Activated naive CD4-positive, alpha-beta T cell treated with anti-CD3 and anti-CD28 coated beads, Interleukin-2, amount 10 ng/mL, durations not matched to agents 7 days and 5 days (primary cell): ENCODE measurements at places on chromosomes 1 and 21.
A peak's percentile ranks its signal among the peaks of the same experiment; 100 is the strongest.

DNA sequence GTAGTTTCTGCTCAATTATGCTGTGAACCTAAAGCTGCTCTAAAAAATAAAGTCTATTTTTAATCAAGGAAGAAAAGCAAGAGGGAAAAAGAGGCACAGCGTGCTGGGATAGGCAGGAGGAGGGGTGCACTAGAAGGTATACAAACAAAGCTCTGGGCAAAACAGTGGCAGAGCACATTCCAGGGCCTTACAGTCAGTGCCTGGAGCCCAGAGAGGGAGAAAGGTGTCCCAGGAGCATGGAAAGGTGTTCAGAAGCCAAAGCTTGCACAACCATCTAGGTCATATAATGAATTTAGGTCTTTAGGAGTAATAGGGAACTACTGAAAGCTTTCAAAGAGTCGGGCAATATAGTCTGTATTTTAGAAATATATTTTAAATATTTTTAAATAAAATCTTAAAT, 163.6 kb upstream of the PALMD start:
- no peaks in the 10 kb centered on the region for H3K36me3 ChIP-seq
- no peak for DNase-seq
- no peak overlapping the region for H3K27ac ChIP-seq
- no peak overlapping the region for H3K4me3 ChIP-seq

DNA sequence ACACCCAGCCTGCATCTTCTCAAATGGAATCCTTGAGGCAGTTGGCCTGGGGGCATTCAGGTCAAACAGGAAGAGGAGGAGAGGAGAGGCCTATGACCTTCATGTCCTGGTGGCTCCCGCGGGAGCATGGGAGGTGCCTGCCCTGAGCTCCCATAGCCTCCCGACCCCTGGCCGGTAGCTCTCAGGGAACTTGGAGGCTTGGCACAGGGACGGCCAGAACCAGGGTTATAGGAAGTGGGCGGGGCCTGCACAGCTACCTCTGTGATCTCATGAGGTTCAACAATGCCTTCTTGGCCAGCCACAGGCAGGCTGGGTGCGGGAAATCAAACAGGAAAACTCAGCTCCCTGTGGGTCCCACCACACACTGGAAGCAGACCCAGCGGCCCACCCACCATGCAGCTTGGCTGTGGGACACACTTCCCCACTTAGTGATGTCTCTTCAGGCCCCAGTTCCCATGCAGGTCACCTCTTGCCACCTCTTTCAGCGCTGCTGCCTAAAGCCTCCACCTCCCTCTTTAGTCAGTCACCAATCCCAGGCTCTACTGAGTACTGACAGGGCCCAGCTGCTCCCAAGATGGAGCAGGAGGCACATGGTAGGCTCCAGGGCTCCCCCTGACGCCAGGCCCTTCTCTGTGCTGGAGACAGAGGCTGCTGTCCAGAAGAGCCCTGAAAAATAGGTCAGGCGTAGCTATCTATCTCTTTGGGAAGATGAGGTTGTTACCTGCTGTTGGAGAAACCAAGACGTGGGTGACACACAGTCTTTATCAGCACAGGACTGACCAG, at the start of gene SLFNL1:
SLFNL1 (minus strand) TSS at position 200 of the 783 bp plus-strand sequence. CDS start 1,065 bp downstream, outside the sequence.
- no peak for DNase-seq
- peaks cover 21% of the 10 kb centered on the region for H3K4me1 ChIP-seq
- no peaks in the 10 kb centered on the region for H3K27me3 ChIP-seq
- peaks cover 7% of the 10 kb centered on the region for H3K36me3 ChIP-seq

- no peak for DNase-seq
- no peak overlapping the region for H3K27ac ChIP-seq
- no peaks in the 10 kb centered on the region for H3K36me3 ChIP-seq
- no peak overlapping the region for H3K4me3 ChIP-seq
Measured at GRCh38 chr1:10629816-10630571, 155.2 kb downstream of the PEX14 start.

GRCh38 chr21:38520511-38520910, 22.2 kb upstream of the ERG start:
- H3K27me3 ChIP-seq = peaks cover 15% of the 10 kb centered on the region
- H3K4me3 ChIP-seq = no peak overlapping the region
- H3K27ac ChIP-seq = no peak overlapping the region
- no peaks in the 10 kb centered on the region for H3K36me3 ChIP-seq
- no peak for DNase-seq
- H3K4me1 ChIP-seq = peaks cover 6% of the 10 kb centered on the region

- no peak overlapping the region for H3K27ac ChIP-seq
- H3K4me3 ChIP-seq = no peak overlapping the region
- DNase-seq = no peak
- H3K27me3 ChIP-seq = no peaks in the 10 kb centered on the region
Measured at GRCh38 chr1:243230914-243231313, 24.2 kb downstream of the CEP170 start.

GRCh38 chr1:113021430-113022085, 51.4 kb upstream of the LRIG2 start:
- H3K27ac ChIP-seq = no peak overlapping the region
- no peak for DNase-seq
- no peaks in the 10 kb centered on the region for H3K27me3 ChIP-seq
- no peaks in the 10 kb centered on the region for H3K4me1 ChIP-seq
- H3K36me3 ChIP-seq = no peaks in the 10 kb centered on the region
- no peak overlapping the region for H3K4me3 ChIP-seq

DNA sequence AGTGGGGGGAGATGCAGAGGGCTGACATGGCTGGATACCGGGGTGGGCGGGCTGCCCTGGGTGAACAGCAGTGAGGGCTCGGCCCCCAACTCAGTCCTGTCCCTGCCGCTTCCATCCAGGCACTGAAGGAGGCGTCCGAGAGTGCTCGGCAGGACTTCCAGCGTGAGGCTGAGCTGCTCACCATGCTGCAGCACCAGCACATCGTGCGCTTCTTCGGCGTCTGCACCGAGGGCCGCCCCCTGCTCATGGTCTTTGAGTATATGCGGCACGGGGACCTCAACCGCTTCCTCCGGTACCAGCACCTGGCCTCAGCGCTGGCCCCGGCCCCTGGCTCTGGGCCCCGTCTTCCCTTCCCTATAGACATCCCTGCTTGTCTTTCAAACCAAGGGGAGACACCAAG, 15.6 kb downstream of the NTRK1 start:
- H3K27me3 ChIP-seq = peaks cover 81% of the 10 kb centered on the region
- no peak for DNase-seq
- no peaks in the 10 kb centered on the region for H3K36me3 ChIP-seq
- H3K27ac ChIP-seq = no peak overlapping the region
- no peak overlapping the region for H3K4me3 ChIP-seq
- H3K4me1 ChIP-seq = no peaks in the 10 kb centered on the region

GRCh38 chr1:89270423-89270822, 2.2 kb downstream of the GBP5 start:
- peak overlapping the region; percentile 98 for H3K27ac ChIP-seq
- H3K4me3 ChIP-seq = peak overlapping the region; percentile 93
- peaks cover 67% of the 10 kb centered on the region for H3K4me1 ChIP-seq
- no peak for DNase-seq
- H3K27me3 ChIP-seq = no peaks in the 10 kb centered on the region

- H3K36me3 ChIP-seq = no peaks in the 10 kb centered on the region
- DNase-seq = no peak
- H3K27me3 ChIP-seq = peaks cover 28% of the 10 kb centered on the region
- H3K27ac ChIP-seq = no peak overlapping the region
- no peaks in the 10 kb centered on the region for H3K4me1 ChIP-seq
Measured at GRCh38 chr1:111819566-111820263, 64.0 kb downstream of the DDX20 start.

DNA sequence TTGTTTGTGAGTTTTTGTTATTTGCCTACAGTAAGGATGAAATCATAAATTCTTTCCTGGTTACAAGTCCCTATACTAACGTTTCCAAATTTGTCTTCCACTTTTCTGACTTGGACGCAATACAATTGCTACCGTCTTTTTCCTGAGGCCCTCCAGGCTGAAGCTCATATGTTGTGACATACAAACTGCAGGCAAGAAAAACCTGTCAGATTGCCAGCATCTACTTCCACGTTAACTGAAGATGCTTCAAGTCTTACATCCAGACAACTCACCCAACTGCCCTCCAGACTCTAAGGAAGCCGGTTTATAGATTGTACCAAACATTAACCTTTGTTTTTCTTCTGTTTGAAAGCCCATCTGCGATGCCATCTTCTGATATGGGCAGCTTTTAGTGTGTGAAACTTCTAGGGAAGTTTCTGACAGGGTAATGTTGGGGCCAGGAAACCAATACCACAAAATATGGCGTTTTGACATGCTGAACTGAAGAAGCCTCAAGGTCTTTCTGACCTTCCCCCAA, 21.4 kb upstream of the RNF11 start:
- no peaks in the 10 kb centered on the region for H3K27me3 ChIP-seq
- H3K4me3 ChIP-seq = no peak overlapping the region
- peaks cover 19% of the 10 kb centered on the region for H3K4me1 ChIP-seq
- no peaks in the 10 kb centered on the region for H3K36me3 ChIP-seq
- DNase-seq = peak; percentile 23
- H3K27ac ChIP-seq = peak overlapping the region; percentile 12

- H3K4me1 ChIP-seq = no peaks in the 10 kb centered on the region
- no peak overlapping the region for H3K27ac ChIP-seq
- H3K4me3 ChIP-seq = no peak overlapping the region
- H3K27me3 ChIP-seq = no peaks in the 10 kb centered on the region
Measured at GRCh38 chr1:41935226-41935625, 16.5 kb upstream of the HIVEP3 start.

DNA sequence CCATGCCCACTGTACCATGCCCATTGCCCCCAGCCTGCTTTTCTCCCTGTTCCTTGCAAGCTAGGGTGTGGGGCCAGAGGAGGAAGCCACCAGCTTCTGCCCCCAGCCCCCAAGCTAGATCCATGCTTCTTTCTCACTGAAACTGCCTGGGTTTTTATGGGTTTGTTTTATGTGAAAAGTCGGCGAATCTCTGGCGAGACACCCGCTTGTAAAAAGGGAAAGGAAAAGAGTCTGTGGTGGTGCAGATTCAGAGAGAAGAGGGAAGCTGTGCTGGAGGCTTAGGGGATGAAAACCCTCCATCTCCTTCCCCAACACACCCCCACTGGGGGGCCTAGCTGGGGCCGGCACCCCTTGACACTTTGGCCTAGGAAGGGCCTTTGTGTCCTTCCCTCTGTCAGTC, 26.2 kb downstream of the GRHL3 start:
- no peak overlapping the region for H3K27ac ChIP-seq
- peaks cover 84% of the 10 kb centered on the region for H3K27me3 ChIP-seq
- H3K4me3 ChIP-seq = no peak overlapping the region
- no peak for DNase-seq
- H3K4me1 ChIP-seq = peaks cover 9% of the 10 kb centered on the region

DNA sequence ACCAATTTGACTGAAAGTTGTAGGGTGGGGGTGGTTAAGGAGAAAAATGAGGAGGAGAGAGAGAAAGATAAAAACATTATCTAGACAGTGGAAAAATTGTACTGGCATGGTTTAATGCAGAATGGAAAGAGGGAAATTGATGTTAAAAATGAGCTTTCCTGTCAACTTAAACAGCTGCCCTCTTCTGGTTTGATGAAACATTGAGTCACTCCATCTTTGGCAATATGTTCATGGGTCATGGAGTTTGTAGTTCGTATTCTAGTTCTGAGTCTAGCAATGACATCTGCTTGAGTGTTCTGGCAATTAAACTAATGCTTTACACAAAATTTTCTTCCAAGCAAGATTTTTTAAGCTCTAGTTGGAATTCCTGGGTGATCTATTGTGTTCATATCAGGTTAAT, 9.6 kb downstream of the ZNF648 start:
- H3K4me1 ChIP-seq = peaks cover 37% of the 10 kb centered on the region
- DNase-seq = no peak
- H3K4me3 ChIP-seq = no peak overlapping the region
- no peak overlapping the region for H3K27ac ChIP-seq
- H3K27me3 ChIP-seq = peaks cover 15% of the 10 kb centered on the region
- no peaks in the 10 kb centered on the region for H3K36me3 ChIP-seq

DNA sequence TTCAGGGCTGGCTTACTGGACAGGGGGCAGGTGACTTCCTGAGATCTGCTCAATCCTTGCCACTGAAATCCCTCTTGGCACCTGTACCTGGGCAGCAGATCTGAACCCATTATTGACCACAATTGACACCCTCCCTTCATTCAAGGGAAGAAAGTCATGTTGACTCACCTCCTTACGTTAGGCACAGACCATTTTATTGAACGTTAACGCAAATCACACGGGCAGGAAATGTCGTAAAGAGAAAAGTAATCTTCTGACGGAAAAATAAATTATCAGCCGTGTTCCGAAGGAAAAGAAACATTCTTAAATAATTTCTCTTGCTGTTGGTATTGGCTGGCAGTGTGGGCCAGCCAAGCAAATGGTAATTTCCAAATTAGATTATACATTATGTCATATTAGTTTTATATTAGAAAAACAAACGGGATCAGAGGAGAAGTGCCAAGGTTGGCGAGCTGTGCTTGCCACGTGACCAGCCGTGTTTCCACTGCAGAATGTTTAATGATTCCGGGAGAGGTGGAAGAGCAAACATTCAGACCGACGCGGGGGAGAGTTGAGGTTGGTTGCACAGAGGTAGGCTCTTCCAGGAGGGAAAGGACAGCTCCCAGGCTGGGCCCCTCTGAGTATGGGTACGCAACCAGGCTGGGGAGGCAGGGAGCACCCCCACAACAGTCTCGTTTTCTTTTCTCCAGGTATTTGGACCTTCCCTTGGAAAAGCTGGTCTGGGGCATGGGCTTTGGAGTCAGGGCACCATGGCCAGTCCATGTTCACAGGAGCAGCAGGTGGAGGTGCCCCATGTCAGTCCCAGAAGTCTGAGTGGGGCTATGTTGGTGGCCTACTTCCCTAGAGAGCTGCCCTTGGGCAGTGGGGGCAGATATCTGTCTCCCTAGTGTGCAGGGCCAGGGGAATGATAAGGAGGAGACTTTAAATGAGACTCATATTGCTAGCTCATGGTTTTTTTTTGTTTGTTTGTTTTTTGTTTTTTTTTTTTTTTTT, 121.1 kb downstream of the FOXD2 start:
- no peak overlapping the region for H3K27ac ChIP-seq
- no peaks in the 10 kb centered on the region for H3K36me3 ChIP-seq
- peaks cover 36% of the 10 kb centered on the region for H3K27me3 ChIP-seq
- no peak overlapping the region for H3K4me3 ChIP-seq
- no peak for DNase-seq

DNA sequence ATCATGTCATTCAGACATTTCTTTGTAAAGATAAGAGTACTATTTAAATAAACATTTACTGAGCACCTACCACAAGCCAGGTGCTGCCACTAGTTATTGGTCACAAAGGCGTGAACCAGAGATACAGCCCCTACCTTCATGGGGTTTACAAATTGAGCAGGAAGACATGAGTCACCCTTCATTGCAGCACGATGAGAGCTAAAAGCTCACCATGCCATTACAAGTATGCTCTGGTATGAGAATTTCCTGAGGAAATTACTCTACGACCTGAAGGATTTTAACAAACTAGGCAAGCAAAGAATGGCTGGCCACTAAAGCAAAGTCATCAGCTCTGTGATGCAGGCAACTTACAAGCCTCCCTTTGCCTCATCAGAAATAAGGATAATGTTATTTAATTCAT, 346.8 kb downstream of the BRINP2 start:
- H3K4me1 ChIP-seq = no peaks in the 10 kb centered on the region
- no peak overlapping the region for H3K27ac ChIP-seq
- H3K36me3 ChIP-seq = no peaks in the 10 kb centered on the region
- H3K27me3 ChIP-seq = no peaks in the 10 kb centered on the region

- no peak overlapping the region for H3K4me3 ChIP-seq
- H3K27ac ChIP-seq = no peak overlapping the region
- H3K4me1 ChIP-seq = no peaks in the 10 kb centered on the region
- H3K36me3 ChIP-seq = peaks cover 13% of the 10 kb centered on the region
- DNase-seq = no peak
- H3K27me3 ChIP-seq = no peaks in the 10 kb centered on the region
Measured at GRCh38 chr1:174219606-174220370, 60.5 kb downstream of the RABGAP1L start.
